ENCODE measurements at places on chromosomes 11 and 22. TPM values are rescaled to one million over a fixed set of nuclear protein-coding genes. Genes with fewer than 3 reads are reported as not detected.

The CD3G gene
- not detected for total RNA-seq

The OR56A1 gene
- total RNA-seq: not detected

The DDT gene
- 115 TPM for total RNA-seq

The FZD4 gene
- 0.96 TPM for total RNA-seq

- DNase-seq: peak; percentile 34
These were observed 108.8 kb downstream of the PPP6R3 start for GRCh38 chr11:68569357-68569756.

DNA sequence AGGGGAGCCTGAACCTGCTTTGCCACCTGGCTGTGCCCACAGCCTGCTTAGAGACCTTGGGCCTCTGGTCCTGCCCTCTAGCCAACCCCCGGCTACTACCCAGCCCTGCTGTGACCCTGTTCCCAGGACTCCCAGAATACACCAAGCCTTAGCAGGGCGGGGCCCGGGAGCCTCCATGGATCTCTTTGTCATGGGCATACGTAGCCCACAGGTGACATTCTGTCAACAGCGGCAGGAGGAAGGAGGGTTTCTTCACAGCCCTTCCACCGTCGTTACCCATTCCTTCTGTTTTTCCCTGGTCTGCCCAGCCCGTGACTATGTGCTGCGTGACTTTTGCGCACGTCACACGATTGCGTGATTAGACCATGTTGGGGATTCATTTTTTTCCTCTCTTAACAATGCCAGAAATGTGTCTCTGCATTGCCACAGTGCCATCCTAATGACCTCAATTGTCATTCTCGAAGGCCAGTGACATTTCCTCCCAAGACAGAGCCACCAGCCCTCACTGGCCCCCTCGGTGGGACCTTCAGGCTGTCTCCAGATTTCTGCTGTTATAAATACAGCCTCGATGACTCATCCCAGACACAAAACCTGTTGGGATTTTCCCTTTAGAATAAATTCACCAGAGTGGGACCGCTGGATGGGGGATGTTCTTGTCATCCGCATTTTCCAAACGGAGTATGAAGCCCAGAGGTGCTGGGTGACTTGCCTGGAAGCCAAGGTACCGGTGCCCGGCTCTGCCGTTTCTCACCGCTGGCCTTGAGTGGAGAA, 9.0 kb downstream of the SYT12 start:
- DNase-seq: peak; percentile 53

- peak; percentile 57 for DNase-seq
These were observed 20.1 kb downstream of the TMEM218 start for GRCh38 chr11:125091247-125091876.

- DNase-seq: peak; percentile 63
These were observed 333.6 kb upstream of the NCAM1 start for GRCh38 chr11:112627588-112628045.

- no peak for DNase-seq
These were observed 142.8 kb downstream of the CTTN start for GRCh38 chr11:70541176-70541575.

DNA sequence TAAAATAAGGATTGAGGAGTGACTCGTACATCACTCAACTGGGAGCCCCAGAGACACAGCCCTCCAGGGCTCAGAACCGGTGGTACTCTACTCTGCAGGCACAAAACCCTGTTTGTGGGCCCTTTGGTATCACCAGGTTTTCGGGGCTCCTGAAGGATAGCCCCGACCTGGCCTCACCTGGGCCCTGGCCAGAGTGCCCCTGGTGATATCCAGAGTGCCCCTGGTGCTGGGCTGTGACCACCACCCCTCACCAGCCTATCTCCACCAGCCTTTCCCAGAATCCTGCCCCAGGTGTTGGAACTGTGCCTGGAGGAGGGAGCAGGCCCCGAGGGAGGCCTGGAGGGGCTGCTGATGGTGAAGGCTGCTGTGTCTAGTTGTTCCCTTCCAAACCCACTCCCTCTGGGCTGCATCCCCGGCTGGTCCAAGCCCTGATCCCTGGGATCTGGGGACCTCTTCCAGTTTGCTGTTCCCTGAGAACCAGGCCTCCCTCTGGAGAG, 2.2 kb upstream of the GGT5 start:
- DNase-seq: no peak

DNA sequence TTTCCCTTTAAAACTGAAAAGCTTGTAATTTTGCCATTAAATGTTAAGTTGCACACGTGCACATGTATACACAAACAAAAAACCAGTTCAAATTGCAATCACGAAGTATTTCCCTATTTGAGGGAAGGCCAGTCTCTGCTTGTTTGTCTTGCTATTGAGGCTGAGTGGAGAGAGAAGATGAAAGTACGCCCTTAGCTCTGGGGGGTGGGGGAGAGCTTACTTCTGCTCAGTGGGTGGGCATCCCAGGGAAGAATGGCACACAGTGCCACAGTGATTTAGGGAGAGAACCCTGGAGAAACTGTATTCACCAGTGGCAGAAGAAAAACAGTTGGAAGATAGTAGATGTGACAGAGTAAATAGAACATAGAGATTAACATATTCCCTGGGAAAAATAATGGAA, 8.7 kb downstream of the YAP1 start:
- DNase-seq: no peak

DNA sequence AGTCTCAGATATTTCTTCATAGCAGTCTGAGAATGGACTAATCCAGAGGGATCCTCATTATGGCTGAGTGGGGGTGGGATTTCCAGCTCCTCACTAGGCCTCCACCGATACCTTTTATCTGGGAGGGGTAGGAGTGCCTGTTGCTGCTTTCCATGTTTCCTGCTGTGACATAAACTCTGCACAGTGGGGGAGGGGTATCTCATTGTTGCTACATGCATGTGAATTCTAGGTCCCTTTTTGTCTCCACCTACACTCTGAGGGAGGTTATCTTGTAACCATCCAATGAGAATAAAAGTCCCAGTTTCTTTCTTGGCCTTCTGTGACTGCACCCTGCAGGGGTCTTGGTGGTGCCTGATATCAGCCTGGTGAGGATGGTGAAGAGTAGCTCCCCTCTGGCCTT, 60.5 kb downstream of the ADAMTS15 start:
- DNase-seq: no peak

- no peak for DNase-seq
These were observed 475.1 kb downstream of the NELL1 start for GRCh38 chr11:21144531-21144930.

- DNase-seq: no peak
These were observed 112.2 kb downstream of the NECTIN1 start for GRCh38 chr11:119616586-119617339.

GRCh38 chr22:29342577-29343312, 27.2 kb upstream of the RASL10A start:
- no peak for DNase-seq

DNA sequence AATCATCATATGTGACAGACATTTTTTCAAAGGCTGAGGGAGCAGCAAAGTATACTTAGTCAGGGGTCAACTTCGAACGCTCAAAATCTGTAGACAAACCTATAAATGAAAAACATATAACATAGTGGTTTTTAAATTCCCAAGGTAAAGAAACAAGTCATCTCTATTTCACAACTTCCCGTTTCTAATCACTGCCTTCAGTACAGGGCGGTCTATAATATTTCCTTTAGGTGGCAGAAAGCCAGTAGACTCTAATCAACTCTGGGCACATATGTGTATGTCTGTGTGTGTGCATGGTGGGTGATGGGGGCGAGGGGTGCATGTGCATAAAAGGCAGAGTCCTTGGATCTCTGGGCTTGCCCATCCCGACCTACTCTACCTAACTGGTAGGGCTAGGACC, 55.0 kb upstream of the ARFGAP3 start:
- no peak for DNase-seq

GRCh38 chr22:27636716-27637508, 164.6 kb downstream of the MN1 start:
- DNase-seq: no peak

DNA sequence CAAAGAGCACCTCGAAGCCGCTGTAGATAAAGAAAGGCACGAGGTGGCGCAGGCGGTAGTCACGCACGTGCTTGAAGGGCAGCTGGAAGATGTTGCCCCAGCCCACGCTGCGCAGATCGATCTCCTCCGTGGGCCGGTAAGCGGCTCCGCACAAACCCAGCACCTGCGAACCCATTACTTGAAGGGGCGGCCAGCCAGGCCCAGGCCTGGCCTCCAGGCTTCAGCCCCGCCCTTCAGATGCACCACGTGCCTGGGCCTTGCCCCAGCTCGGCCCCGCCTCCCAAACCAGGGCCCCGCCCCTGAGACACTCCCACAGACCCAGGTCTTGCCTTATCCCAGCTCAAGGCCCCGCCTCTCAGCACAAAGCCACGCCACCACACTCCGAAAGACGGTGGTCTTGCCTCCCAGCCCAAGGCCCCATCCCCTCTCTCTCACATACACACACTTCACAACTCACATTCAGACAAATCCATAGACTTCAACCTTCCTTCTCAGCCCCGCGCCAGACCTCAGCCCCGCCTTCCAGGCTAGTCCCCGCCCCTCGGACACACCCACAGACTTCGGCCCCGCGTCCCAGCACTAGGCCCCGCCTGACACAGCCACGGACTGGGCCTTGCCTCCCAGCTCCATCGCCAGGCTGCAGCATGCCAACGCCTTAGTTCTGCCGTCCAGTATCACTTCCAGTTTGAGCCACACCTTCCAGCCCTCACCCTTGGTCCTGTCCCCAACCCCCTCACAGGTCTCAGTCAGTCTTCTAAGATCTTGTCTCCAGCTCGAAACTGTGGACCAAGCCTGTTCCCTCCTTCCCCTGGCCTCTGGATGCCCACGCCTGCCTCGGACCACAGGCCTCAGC, 7.0 kb downstream of the UNC93B1 start:
- no peak for DNase-seq

Data from mammary epithelial cell (primary cell).